ENCODE measurements at places on chromosomes 7 and 10.

DNA sequence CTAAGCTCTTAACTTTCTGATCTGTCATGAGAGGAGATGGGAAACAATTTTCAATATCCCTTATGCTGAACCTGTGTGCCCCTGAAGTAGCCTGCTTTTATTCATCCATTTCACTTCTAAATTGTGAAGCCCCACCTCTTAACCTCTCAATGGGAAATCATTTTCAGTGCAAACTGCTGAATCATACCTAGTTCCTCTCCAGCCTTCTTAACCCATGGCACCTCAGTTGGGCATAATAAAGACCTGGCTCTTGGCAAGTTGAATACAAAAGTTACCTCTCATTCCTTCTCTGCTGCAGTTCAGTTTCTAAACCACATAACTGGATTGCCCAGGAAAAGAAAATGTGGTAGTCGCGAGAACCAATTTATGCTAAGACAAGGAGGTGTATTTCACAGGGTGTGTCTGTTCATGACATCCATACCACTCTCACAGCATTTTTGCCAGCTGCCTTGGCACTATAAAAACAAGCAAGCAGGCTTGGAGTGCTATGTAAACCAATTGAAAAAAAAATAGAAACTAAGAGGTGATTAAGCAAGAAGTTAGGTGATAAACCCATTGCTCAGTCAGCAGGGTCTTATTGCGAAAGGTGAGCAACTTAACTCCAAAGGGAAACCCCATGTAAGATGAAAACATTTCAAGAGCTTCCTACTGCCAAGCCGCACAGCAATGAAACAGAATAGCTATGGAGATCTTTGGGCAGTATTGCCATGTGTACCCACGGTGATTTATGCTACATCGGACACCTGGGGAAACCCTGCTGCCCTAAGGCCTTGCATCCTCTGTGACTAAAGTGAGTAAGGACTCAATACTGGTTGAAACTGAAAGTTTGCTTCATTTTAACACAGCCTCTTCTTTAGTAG is 57.0 kb upstream of the DKK1 start:
- DNase-seq: no peak

- DNase-seq: no peak
These were observed 67.3 kb upstream of the KLF6 start for GRCh38 chr10:3852147-3852904.

- DNase-seq: no peak
These were observed 14.8 kb downstream of the NPS start for GRCh38 chr10:127563718-127564553.

GRCh38 chr7:20201380-20201779 is 15.8 kb downstream of the MACC1 start:
- DNase-seq: no peak

GRCh38 chr7:39464350-39465054 is 101.7 kb upstream of the YAE1 start:
- no peak for DNase-seq

DNA sequence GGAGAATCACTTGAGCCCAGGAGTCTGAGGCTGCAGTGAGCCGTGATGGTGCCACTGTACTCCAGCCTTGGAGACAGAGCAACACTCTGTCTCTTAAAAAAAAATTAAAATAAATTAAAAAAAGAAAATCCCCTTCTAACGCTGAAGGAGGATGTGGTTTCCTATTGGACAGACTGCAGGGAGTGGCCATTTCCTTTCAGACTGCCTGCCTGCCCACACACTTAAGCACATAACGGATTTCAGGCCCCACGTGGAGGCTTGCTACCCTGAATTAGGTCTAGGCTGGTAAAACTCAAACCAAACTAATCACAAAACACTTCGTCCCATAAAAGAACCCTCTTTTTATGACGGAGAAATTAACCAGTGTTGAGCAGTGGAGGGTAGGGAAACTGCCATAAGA is 34.0 kb downstream of the GATA3 start:
- DNase-seq: no peak

- no peak for DNase-seq
These were observed 7.0 kb downstream of the ANXA7 start for GRCh38 chr10:73406846-73407245.

DNA sequence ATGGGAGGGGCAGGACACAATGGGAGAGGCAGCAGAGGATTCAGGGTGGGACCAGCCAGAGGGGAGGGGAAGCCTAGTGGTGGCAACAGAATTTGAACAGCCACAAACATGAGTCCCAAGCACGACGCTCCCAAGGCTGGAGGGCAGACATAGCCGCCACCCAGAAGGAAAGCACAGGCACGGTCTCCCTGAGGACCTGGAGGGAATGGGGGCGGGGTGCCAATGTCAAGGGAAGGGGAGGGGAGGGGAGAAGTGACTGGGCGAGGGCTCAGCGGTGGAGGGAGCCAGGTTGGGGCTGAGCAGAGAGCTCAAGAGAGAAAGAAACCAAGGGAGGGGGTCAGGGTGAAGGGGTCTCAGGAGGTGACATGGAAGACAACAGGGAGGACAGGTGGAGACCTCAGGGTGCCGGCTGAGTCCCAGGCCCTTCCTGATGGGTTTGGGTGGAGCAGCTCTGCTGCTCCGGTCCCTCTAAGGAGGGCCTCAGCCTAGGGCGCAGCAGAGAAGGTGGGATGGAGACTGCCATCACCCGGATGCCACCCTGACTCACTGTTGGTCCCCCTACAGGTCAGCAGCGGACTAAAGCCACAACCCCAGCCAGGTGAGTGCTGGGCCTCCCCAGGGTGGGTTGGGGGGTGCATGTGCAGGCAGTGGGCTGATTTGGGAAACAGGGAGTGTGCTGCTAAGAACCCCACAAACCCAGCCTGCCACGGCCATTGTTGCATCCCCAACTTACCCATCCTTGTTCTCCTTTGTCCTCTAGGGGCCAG is 24.2 kb downstream of the PILRA start:
- DNase-seq: no peak

DNA sequence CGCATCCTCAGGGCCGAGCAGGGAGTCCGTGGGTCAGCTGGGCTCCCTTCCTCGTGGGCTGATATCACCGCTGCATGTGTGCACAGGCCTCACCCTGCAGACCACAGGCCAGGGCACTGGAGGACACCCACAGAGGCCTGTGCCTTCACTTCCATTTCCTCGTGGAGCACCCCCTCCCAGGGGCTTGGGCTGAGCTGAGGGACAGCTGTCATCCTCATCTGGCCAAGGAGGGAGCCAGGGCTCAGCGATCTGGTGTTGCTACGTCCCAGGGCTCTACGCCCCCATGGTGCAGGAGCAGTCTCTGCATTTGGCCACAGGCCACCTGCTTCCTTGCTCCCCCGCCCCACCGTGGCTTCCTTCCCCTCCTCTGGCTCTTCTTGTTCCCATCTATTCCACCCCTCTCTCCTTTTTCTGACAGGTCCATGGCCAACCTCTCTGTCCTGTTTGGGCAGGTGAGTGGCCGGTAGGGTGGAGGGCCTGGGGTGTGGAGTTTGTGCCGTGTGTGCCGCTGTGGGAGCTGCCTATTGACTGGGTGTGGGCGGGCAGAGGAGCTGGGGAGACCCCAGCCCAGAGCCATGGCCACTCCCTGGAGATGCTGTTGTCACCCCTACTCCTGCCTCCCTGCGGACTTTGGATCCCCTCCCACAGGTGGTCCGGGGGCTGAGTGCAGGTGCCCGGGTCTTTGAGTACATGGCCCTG is 8.3 kb upstream of the ASIC3 start:
- no peak for DNase-seq

DNA sequence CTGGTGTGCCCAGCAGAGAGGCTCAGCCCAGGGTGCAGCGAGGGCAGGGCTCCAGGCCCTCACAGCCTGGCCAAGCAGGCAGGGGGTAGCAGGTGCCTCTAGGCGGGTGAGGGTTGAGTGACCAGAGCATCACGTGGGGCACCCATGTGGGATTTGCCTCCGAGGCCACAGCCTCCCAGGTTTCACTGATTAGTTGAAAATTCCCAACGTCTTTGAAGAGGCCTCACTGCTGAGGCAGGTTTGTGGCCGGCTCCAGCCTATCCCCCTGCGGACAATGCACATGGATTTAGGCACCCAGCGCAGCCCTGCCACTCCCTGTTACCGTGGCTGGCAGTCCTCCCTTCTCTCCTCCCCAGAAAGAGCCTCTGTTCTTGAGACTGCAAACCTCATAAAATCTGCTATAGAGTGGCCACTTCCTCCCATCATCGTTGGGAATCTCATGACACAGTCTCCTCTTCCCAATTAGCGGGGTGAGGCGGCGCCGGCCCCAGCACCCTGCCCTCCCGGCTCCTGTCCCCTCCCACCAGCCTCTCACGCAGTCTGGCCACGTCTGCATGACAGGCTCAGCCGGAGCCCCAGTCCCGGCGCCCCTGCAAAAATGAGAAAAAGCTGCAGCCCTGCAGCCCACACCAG is 10.8 kb downstream of the MYL10 start:
- no peak for DNase-seq

DNA sequence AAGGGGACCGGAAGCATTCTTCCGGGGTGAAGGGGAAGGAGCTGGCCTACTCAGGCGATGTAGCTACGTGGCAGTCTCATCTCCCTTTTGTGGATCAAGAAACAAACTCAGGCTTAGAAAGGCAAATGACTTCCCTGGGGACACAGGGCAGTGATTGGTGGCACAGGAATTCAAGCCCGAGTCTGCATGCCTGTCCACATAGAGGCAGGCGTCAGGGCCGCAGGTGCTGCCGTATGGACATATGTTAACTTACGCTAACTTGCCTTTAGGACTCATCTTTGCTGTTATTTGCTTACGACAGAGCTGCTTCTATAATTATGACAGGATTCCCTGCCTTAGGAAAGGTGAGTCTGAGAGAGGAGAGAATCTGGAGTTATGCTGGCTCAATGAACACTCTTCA is 42.3 kb upstream of the KLF6 start:
- no peak for DNase-seq

DNA sequence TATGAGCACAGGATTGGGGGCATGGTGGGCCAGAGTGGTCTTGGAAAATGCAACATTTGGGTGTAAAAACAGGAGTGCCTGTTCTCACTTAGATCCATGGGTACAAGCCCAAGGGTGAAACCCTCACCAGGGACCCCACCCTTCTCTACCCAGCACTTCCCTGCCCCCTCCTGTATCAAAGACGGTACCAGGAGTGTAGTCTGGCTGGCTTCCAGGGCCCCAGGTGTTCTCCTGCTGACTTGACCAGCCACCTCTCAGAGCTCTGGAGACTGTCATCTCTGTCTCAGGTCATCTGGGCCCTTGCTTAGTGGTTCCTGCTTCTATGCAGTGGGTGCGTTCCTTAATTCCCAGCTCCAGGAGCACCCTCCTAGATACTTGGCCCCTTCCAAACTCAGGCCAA is 447.2 kb downstream of the LRMDA start:
- no peak for DNase-seq

DNA sequence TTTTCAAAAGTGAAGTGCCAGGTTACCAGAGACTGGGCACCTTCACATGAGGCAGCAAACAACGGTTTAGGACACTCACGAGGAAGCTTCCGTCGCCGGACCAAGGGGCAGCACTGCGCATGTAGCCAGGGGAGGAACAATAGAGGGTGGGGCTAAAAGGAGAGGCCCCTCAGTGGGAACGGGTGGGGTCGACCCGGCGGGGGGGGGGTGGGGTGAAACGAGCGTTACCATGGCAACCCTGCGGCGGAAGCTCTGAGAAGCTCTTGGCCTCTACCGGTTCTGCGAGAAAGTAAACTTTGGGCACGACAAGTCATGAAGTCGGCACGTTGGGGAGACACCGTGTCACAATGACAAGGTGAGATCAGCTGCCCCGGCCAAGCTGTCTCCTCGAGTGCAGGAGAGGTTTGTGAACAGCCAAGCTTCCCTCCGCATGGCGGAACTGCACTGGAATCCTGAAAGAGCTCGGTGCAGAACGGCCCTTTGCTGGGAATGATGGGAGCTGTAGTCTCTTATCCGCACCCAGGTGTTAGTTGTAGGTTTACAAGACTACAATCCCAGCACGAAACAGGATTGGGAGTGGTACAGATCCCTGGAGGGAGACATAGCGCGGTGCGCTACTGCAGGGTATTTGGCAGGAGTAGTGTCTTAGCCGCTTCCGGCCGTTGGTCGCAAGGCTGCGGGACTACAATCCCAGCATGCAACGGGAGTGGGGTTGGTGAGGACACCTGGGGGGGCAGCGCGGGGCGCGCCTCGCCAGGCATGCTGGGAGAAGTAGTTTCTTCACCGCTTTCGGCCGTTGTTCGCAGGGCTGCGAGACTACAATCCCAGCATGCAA is 72.8 kb upstream of the ZNF722 start:
- no peak for DNase-seq

- DNase-seq: no peak
These were observed 115.8 kb upstream of the WDR11 start for GRCh38 chr10:120735315-120735714.

DNA sequence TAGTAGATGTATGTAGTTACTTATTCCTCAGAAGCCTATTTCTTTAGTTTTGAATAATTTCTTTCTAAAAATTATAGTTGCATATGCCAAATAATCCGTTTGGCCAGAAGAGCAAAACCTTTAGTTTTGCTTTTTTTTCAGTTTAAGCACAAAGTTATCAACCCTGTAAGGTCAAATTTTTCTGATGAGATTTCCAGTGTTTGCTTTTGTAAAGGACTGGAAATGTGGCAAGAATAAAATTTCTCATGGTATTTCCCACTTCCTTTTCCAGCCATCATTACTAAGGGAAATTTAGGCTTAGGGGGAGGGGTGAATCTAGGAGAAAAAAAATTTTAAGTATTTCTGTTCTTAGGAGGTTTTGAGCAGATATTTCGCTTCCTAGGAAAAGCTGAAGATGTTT is 7.6 kb downstream of the CALD1 start:
- DNase-seq: no peak

GRCh38 chr7:5231811-5232484 is 41.9 kb downstream of the WIPI2 start:
- DNase-seq: no peak

DNA sequence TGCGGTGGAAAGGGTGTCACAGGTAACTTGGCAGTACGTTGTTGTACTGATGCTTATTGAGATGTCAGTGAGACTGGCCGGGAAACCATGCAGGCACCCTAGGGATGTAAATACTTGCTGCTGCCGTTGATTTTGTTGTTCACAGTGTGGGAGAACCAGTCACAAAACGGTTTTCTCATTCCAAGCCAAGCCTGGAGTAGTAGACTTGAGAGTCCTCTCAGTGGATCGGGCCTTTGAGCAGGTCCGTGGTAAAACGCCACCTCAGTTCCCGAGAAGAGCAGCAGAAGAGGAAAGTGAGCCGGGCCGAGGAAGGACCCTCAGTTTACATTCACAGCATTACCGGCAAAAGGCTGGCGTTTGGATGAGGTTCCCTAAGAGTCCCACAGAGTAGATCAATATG is 1.1 kb downstream of the JAKMIP3 start:
- DNase-seq: peak; percentile 67

GRCh38 chr10:33217854-33218253 is 116.6 kb downstream of the NRP1 start:
- DNase-seq: no peak

- DNase-seq: no peak
These were observed 199.2 kb upstream of the SEMA3A start for GRCh38 chr7:84393786-84394185.

GRCh38 chr7:128458956-128459355 is 3.3 kb downstream of the HILPDA start:
- no peak for DNase-seq

- DNase-seq: no peak
These were observed 5.5 kb downstream of the DNTT start for GRCh38 chr10:96309628-96310320.

- no peak for DNase-seq
These were observed 33.0 kb downstream of the WIPF3 start for GRCh38 chr7:29839302-29839701.

GRCh38 chr7:20383351-20383750 is 52.7 kb downstream of the ITGB8 start:
- no peak for DNase-seq

GRCh38 chr10:2994221-2994961 is 73.0 kb upstream of the PFKP start:
- DNase-seq: no peak

GRCh38 chr10:117727421-117727820 is 184.9 kb downstream of the EMX2 start:
- DNase-seq: no peak

GRCh38 chr10:14608381-14609001 is 166.2 kb downstream of the FAM107B start:
- DNase-seq: no peak
